ENCODE measurements at places on chromosomes 7 and 10.

- DNase-seq: no peak
Measured at GRCh38 chr7:31341141-31341540, 615 bp upstream of the NEUROD6 start.

GRCh38 chr7:102296179-102296438 lies 9.4 kb downstream of the SH2B2 start:
- DNase-seq: no peak

DNA sequence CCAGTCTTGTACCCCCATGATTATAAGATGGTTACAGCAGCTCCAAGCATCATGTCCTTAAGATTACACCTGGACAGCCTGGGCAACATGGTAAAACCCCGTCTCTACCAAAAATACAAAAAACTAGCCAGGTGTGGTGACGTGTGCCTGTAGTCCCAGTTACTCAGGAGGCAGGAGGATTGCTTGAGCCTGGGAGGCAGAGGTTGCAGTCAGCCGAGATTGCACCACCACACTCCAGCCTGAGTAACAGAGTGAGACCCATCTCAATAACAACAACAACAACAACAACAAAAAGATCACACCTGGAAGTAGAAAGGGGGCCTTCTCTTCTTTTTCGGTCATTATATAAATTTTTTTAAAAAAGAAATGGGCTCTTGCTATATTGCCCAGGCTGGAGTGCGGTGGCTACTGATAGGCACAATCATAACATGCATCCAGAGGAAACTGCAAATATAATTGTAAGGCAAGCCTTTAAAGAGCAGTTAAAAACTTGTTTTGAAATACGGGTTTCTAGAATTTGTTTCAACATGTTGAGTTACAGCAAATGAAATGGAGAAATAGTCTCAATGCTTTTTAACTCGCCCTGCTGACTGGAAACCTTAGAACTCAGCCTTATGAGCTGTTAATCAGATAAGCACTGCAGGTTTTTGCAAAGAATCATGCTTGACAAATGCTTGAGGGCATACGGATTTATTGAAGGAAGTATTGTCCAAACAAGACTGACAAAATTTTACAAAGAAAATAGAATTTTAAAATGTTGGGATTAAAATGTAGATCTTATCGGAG lies 4.7 kb upstream of the ENTPD7 start:
- no peak for DNase-seq

GRCh38 chr10:73625004-73625883 lies 16.0 kb downstream of the MYOZ1 start:
- peak; percentile 5 for DNase-seq

GRCh38 chr10:55495555-55495954 lies 694.5 kb upstream of the PCDH15 start:
- DNase-seq: no peak

GRCh38 chr7:109335951-109336350 lies 766.3 kb downstream of the DNAJB9 start:
- DNase-seq: no peak

DNA sequence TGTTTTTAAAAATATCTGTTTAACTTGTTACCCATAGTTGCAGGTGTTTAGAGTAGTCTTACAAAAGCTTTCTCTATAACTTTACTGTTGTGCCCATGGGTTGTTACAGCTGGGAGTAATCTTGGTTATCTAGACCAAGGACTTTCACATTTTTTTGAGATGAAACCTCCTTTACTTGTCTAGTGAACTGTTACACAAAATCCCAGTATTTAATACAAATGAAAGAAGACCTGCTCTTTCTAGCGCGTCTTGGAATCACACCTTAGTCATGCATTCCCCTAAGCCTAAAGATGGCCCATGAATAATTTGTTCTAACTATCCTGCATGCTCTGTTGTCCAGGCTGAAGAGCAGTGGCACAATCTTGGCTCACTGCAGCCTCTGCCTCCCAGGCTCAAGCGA lies 38.0 kb downstream of the CSGALNACT2 start:
- no peak for DNase-seq

- DNase-seq: no peak
Measured at GRCh38 chr7:147869456-147869855, 721.1 kb upstream of the C7orf33 start.

DNA sequence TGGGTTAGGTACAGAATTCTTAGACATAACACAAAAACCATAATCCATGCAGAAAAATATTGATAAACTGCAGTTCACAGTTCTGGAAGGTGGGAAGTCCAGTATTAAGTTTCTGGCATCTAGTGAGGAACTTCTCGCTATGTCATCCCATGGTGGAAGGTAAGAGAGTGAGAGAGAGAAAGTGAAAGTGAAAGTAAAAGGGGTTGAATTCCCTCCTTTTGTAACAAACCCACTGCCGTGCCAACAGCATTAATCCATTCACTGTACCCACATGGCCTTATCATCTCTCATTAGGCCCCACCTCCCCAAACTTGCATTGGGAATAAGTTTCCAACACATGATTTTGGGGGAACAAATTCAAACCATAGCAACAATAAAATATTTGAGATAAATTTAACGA lies 17.1 kb downstream of the ZNF485 start:
- DNase-seq: no peak
